PC-9 (cell line): ENCODE measurements at places on chromosomes 3 and 15. TPM values are rescaled to one million over a fixed set of nuclear protein-coding genes. Genes with fewer than 3 reads are reported as not detected.

DNA sequence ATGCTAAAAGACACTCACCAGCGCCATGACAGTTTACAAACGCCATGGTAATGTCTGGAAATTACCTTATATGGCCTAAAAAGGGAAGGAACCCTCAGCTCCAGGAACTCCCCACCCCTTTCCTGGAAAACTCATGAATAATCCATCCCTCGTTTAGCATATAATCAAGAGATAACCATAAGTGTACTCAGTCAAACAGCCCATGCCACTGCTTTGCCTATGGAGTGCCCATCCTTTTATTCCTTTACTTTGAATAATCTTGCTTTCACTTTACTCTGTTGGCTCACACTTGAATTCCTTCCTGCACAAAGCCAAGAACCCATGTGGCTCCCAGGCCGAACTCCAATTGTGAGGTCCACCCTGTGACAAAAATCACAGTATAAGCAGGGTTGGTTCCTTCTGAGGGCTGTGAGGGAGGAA is 19.1 kb upstream of the FSTL1 start:
- H3K36me3 ChIP-seq, result no peaks in the 10 kb centered on the region
- H3K4me3 ChIP-seq, result peak overlapping the region; percentile 21; the same call in 1 of the 2 replicates
- H3K4me1 ChIP-seq, result peaks cover 50% of the 10 kb centered on the region
- no peaks in the 10 kb centered on the region for H3K27me3 ChIP-seq
- DNase-seq, result no peak

GRCh38 chr15:81795899-81796298 is 249.9 kb downstream of the MEX3B start:
- DNase-seq, result no peak
- no peak overlapping the region for H3K4me3 ChIP-seq
- no peaks in the 10 kb centered on the region for H3K4me1 ChIP-seq
- no peaks in the 10 kb centered on the region for H3K36me3 ChIP-seq

GRCh38 chr3:140850210-140850955 is 91.3 kb upstream of the SLC25A36 start:
- H3K27me3 ChIP-seq, result no peaks in the 10 kb centered on the region
- no peak for DNase-seq
- no peak overlapping the region for H3K27ac ChIP-seq
- H3K4me3 ChIP-seq, result no peak overlapping the region
- H3K4me1 ChIP-seq, result no peaks in the 10 kb centered on the region

GRCh38 chr15:40693904-40694687 is 878 bp upstream of the RAD51 start:
- H3K4me3 ChIP-seq, result peak overlapping the region; percentile 88
- no peaks in the 10 kb centered on the region for H3K36me3 ChIP-seq
- peaks cover 27% of the 10 kb centered on the region for H3K4me1 ChIP-seq

GRCh38 chr15:51144021-51144532 is 49.4 kb upstream of the TNFAIP8L3 start:
- H3K36me3 ChIP-seq, result no peaks in the 10 kb centered on the region
- no peak for DNase-seq
- no peak overlapping the region for H3K4me3 ChIP-seq
- H3K27me3 ChIP-seq, result no peaks in the 10 kb centered on the region
- H3K4me1 ChIP-seq, result no peaks in the 10 kb centered on the region

- H3K4me3 ChIP-seq, result no peak overlapping the region
- H3K4me1 ChIP-seq, result peaks cover 34% of the 10 kb centered on the region
- H3K27ac ChIP-seq, result 0 out of 2 replicates have a peak overlapping the region, but pooled peaks have one; percentile 7
- H3K27me3 ChIP-seq, result no peaks in the 10 kb centered on the region
Observed at GRCh38 chr3:24377218-24377993, 117.2 kb downstream of the THRB start.

DNA sequence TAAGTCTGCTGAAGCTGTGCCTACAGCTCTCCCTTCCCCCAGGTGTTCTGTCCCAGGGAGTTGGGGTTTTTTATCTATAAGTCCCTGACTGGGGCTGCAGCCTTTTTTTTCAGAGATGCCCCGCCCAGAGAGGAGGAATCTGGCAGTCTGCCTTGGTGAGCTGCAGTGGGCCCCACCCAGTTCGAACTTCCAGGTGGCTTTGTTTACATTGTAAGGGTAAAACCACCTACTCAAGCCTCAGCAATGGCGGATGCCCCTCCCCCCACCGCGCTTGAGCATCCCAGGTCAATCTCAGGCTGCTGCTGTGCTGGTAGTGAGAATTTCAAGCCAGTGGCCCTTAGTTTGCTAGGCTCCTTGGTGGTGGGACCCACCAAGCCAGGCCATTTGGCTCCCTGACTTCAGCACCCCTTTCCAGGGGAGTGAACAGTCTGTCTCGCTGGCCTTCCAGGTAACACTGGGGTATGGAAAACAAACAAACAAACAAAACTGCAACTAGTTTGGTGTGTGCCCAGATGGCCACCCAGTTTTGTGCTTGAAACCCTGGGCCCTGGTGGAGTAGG is 189.4 kb downstream of the MFSD1 start:
- no peaks in the 10 kb centered on the region for H3K27me3 ChIP-seq
- H3K27ac ChIP-seq, result no peak overlapping the region
- H3K4me3 ChIP-seq, result no peak overlapping the region
- no peaks in the 10 kb centered on the region for H3K36me3 ChIP-seq

The GPR149 gene
- total RNA-seq, result not detected in 2 replicates

The ALDH1A2 gene
- 3.1 and 4.0 TPM in 2 replicates for total RNA-seq

The GP5 gene
- not detected in 2 replicates for total RNA-seq

- H3K27ac ChIP-seq, result peak overlapping the region; percentile 91
- H3K36me3 ChIP-seq, result no peaks in the 10 kb centered on the region
- peaks cover 50% of the 10 kb centered on the region for H3K4me1 ChIP-seq
- H3K4me3 ChIP-seq, result peak overlapping the region; percentile 14; the same call in 1 of the 2 replicates
- H3K27me3 ChIP-seq, result no peaks in the 10 kb centered on the region
- no peak for DNase-seq
Observed at GRCh38 chr3:194871864-194872668, 186.4 kb downstream of the FAM43A start.

- H3K27me3 ChIP-seq, result no peaks in the 10 kb centered on the region
- DNase-seq, result no peak
- no peak overlapping the region for H3K27ac ChIP-seq
- no peaks in the 10 kb centered on the region for H3K36me3 ChIP-seq
- H3K4me3 ChIP-seq, result no peak overlapping the region
Observed at GRCh38 chr15:29568840-29569532, 253.3 kb downstream of the TJP1 start.

- no peaks in the 10 kb centered on the region for H3K36me3 ChIP-seq
- H3K4me1 ChIP-seq, result no peaks in the 10 kb centered on the region
- no peak for DNase-seq
- H3K27ac ChIP-seq, result no peak overlapping the region
- H3K27me3 ChIP-seq, result no peaks in the 10 kb centered on the region
- H3K4me3 ChIP-seq, result no peak overlapping the region
Observed at GRCh38 chr15:60957111-60957510, 272.0 kb downstream of the RORA start.

DNA sequence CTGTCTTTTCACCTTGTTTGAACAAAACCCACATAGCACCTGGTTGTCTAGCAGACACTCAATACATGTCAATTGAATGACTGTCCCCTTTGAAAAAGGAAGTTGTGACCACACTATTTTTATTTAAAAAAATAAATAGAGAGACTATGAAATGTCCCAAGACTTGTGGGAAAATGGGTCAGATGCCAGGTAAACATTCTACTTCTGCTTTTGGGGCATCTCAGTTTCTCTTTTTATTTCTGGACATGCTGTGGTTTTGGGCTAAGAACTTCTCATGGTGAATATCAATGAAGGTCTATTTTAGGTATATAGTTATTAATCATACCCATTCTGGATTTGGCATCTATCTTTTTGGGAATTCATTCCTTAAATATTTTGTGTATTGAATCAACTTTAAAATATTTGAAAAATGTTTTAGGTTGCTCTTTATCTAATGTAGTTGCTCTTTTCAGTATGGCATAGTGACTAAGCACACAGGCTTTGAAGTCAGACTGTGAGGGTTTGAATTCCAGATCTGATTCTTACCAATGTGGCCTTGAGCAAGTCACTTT is 4.4 kb downstream of the TMEM45A start:
- H3K4me3 ChIP-seq, result no peak overlapping the region
- no peaks in the 10 kb centered on the region for H3K27me3 ChIP-seq
- DNase-seq, result peak; percentile 39
- H3K27ac ChIP-seq, result peak overlapping the region; percentile 80
- peaks cover 41% of the 10 kb centered on the region for H3K4me1 ChIP-seq
- no peaks in the 10 kb centered on the region for H3K36me3 ChIP-seq

- no peaks in the 10 kb centered on the region for H3K4me1 ChIP-seq
- DNase-seq, result no peak
- H3K27ac ChIP-seq, result no peak overlapping the region
- peaks cover 3% of the 10 kb centered on the region; the same call in 1 of the 2 replicates for H3K27me3 ChIP-seq
- H3K36me3 ChIP-seq, result no peaks in the 10 kb centered on the region
- H3K4me3 ChIP-seq, result no peak overlapping the region
Observed at GRCh38 chr15:27499191-27499590, 528.2 kb downstream of the GABRG3 start.

DNA sequence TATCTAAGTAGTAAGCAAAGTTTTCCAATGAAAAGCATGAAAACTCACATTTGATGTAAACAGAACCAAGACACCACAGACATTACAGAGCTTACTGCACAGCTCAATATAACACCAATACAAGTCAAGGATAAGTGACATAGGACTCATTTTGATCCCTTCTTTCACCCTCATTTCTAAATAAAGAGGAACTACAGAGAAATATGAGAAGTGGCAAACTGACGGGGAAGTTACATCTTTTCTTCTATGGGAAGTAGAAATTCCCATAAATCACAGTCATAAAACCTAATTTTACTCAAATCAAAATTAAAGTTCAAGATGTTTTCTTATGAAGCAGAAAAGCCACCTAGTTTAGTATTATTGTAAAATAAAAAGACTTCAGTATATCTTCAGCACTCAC is 3.8 kb downstream of the ATG3 start:
- H3K4me3 ChIP-seq, result no peak overlapping the region
- H3K4me1 ChIP-seq, result peaks cover 18% of the 10 kb centered on the region
- no peaks in the 10 kb centered on the region for H3K27me3 ChIP-seq
- no peaks in the 10 kb centered on the region for H3K36me3 ChIP-seq
- DNase-seq, result no peak

DNA sequence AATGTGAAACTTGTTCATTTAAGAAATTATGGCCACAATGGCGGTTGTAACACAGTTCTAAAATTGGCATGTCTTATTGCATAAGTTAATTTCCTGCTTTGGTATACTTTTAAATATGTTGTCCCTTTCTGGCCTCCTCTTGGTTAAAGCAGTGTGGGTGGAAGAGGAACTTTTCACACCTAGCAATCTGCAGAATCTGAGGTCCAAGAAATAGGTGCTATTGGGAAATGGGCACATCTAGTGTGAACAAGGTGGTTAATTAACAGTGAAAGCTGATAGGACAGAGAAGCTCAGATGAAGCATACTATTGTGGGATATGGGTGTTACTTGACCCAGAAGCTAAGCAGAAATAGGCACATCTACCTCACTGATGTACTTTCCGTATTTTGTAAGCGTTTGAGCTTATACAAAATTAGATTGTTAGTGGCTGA is 10.6 kb downstream of the CMC1 start:
- no peaks in the 10 kb centered on the region for H3K4me1 ChIP-seq
- no peaks in the 10 kb centered on the region for H3K36me3 ChIP-seq
- no peak overlapping the region for H3K4me3 ChIP-seq
- no peaks in the 10 kb centered on the region for H3K27me3 ChIP-seq
- H3K27ac ChIP-seq, result no peak overlapping the region
- no peak for DNase-seq

DNA sequence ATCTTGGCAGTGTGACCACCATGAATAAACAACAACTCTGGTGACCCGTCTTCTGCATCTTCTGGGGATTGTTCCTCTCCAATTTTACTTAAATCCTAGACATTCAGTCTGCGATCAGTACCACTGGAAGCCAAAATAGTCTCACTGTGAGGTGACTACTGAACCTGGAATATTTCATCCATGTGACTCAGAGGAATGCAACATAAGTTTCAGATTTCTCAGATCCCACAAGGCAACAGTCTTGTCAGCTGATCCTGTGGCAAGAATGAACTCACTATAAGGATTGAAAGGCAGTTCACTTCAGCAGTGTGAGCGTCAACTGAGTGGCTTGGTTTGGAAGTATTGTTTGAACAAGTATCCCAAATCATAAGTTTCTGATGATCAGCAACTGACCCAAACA is 13.2 kb downstream of the NSUN3 start:
- H3K27me3 ChIP-seq, result no peaks in the 10 kb centered on the region
- DNase-seq, result no peak

DNA sequence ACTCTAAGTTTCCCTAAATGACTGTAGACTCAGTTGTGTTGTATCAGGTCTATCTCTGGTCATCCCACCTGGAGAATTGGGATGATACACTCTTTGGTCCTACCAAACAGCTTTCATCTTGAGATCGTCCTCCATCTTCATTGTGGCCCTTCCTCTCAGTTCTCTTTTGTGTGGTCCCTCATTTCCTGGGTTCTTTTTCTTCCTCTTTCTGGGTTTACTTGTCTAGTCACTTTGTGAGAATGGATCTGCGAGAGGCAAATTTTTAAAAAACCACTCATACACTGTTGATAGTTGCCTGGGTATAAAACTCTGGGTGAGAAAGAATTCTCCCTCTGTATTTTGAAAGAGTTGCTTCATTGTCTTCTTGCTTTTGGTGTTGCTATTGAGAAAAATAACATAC is 6.0 kb upstream of the AMOTL2 start:
- no peaks in the 10 kb centered on the region for H3K27me3 ChIP-seq
- no peaks in the 10 kb centered on the region for H3K36me3 ChIP-seq
- H3K4me1 ChIP-seq, result peaks cover 62% of the 10 kb centered on the region
- H3K27ac ChIP-seq, result 0 out of 2 replicates have a peak overlapping the region, but pooled peaks have one; percentile 74

The RETNLB gene
- not detected in 2 replicates for total RNA-seq

The LRRC28 gene
- total RNA-seq, result 13.5 and 19.3 TPM in 2 replicates

DNA sequence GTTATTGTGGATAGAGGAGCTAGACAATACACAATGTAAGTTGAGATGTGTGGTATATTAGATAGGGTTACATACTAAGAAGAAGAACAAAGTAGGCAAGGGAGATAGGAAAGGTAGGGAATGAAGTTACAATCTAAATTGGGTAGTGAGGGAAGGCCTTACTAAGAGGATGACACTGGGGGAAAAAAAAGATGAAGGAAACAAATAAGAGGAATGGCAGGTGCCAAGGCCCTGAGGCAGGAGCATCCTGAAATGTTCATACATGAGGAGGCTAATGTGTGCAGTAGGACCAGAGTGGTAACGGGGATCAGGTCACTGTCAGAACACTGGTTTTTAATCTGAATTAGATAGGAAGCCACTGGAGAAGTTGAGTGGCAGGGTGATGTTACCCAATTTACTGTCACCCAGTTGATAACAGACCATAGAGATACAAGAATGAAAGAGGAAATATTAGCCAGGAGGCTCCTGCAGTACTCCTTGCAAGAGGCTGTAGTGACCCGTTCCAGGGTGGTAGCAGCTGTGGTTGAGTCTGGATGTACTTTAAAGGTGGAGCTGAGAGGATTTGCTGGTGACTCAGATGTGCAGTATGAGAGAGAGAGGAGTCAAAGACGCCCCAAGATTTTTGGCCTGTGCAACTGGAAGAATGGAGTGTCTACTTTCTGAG is 14.4 kb downstream of the RTP1 start:
- peaks cover 24% of the 10 kb centered on the region for H3K4me1 ChIP-seq
- H3K27me3 ChIP-seq, result no peaks in the 10 kb centered on the region
- peak; percentile 58 for DNase-seq
- H3K27ac ChIP-seq, result no peak overlapping the region
- H3K36me3 ChIP-seq, result no peaks in the 10 kb centered on the region
